ENCODE measurements at places on chromosomes 2 and 18.

GRCh38 chr2:148752977-148753376, 108.4 kb downstream of the EPC2 start:
- no peak for DNase-seq

DNA sequence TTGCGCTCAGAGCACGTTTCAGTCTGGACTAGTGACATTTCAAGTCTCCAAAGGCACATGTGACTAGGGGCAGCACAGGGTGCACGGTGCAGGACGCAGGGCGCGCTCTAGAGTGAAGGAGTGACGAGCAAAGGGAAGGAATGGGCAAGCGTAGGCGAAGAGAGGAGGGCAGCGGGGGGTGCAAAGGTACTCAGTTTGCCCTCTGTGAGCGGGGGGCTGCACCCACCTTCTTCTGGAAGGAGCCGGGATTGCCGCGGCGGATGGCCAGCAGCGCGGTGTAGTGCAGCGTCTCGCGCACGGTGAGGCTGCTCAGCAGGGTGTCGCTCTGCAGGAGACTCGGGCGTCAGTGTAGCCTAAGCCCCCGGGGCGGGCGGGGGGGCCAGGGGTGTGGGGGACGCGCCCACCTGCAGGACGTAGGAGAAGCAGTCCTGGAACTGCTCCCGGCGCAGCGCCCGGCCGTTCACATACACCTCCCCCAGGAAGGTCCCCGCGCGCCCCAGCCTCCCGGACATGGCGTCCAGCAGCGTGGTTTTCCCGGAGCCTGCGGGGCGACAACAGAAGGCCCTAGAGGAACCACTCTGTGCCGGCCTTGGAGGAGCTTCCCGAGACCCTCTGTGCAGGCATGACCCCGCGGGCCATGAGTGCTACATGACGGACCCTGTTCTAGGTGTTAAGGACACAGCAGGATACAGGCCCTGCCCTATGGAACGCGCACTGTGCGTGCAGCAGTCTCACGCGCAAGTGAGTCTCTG, 6.9 kb downstream of the ABCG5 start:
- DNase-seq = no peak

DNA sequence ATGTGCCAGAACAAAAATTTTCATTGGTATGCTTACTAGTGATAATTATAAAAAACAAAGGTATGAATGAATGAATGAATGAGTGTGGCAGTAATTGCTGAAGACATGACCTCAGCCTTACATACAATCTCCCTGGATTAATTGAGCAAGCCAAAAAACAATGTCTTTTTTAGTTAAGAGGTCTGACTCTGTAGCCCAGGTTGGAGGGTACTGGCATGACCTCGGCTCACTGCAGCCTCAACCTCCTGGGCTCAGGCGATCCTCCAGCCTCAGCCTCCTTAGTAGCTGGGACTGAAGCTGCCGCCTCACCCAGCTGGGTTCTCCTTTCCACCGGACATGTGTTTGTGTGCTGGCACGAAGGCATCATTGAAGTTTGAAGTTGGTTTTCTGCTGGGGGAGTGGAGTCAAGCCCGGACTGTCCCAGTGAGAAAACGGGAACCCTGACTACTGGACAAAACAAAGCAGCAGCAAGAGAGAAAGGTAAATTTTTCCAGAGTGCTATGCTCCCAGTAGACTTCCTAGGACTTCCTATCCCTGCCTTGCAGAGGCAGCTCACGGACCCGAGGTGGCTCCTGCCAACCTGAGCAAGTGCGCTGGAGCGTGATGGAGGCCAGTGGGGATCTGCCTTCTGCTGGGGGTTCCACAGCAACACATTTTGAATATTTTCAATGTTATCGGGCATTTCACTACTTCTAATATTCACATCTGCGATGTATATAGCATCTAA, 6.4 kb upstream of the IMP4 start:
- DNase-seq = no peak

DNA sequence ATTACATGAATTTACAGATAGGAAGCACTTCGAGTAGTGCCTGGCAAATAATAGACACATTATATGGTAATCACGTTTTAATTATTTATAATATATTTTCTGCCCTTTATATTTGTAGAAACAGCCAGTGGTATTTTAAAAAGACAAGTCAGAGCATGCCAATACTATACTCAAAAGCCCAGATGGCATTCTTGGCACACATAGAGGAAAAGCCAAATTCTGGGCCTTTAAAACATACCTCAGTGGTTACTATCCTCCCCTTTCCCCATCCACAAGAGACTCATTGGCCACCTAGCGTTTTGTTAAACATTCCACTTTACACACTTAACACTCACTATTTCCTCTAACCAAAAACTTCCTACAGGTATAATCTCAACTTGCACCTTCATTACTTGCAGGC, 63.3 kb upstream of the ZNF804A start:
- DNase-seq = no peak
